ENCODE measurements at places on chromosomes 2 and 18.

DNA sequence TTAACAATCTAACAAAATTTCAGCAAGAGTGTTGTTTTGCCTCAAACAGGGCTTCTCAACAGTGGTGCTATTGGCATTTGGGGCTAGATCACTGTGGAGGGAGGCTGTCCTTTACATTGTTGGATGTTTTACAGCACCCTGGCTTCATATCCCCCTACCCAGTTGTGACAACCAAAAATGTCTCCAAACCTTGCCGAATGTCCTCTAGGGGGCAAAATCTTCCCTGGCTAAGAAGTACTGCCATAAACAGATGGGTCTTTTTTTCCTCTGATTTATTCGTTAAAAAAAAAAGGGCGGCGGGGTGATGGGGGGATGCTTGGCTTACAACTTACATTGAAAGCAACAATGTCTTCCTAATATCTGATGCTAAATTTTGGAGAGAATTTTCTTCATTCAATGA lies 207.6 kb upstream of the CCDC150 start:
- no peak for DNase-seq

- no peak for DNase-seq
Observed at GRCh38 chr2:119179991-119180390, 21.4 kb upstream of the C1QL2 start.

DNA sequence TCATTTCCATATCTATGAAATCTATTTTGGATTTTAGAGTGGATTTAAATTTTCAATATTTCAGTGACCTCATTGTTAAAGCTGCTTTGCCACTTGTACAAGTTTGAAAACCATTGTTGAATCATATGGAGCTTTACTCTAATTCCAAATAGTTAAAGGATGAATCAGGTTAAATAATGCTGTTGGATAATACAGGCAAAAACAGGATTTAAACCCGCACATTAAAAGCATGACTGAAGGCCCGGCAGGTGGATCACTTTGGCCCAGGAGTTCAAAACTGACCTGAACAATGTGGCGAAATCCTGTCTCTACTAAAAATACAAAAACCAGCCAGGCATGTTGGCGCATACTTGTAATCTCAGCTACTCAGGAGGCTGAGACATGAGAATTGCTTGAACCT lies 68.3 kb downstream of the RIF1 start:
- DNase-seq = no peak

- DNase-seq = no peak
Observed at GRCh38 chr18:9708434-9709303, 568 bp downstream of the RAB31 start.

GRCh38 chr2:148524519-148524919 lies 120.0 kb upstream of the EPC2 start:
- DNase-seq = no peak

- no peak for DNase-seq
Observed at GRCh38 chr18:2984703-2985261, 28.2 kb downstream of the LPIN2 start.

- no peak for DNase-seq
Observed at GRCh38 chr2:152456262-152456661, 121.3 kb downstream of the FMNL2 start.
